Stimulated activated CD4-positive, alpha-beta T cell treated with anti-CD3 and anti-CD28 coated beads, Interleukin-2, amount 100 ng/mL, for 4 hours (primary cell): ENCODE measurements at places on chromosomes 1 and 21.
A peak's percentile ranks its signal among the peaks of the same experiment; 100 is the strongest.

DNA sequence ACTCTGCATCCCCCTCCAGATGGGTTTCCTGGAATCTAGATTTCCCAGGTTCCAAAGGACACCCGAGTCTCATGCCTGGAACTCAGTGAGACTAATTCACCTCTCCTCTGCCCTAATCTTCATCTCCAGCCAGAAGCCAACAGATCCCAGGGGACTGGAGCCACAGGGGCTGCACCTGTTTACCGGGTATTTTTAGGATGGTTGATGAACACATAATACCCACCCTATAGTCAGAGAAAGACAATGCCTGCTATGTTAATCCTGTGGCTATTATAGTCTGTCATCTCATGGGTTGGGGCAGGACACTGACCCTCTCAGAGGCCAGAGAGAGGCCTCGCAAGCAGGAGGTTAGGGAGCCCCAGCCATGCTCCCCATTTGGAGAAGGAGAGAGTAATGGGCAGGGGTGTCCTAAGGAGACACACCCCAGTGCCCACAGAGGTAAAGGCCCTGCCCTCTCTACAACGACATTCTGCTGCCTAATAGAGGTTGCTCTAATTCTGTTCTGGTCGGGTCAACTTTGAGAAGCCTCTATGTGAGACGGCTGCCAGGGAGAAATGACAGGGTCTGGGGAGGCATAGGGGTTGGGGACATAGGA, 1.0 kb upstream of the TNNI1 start:
- DNase-seq = no peak

DNA sequence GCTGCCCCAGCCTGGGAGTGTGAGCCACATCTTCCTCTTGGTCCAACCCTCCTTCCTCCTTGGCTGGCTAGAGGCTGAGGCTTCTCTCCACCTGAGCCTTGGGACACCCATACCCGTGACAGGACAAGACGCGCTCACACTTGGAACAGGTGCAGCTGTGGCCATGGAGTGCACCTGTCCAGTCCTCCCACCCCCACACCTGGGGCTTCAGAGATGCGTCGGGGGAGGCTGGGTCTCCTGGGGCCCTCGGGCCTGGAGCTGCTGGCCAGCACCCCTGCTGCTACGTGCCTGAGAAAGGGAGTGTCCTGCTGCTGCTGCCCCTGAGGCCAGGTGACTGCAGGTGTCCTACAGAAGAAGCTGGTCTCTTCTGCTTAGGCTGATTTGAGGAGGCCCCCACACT, 37.0 kb upstream of the TMEM52 start:
- no peak for DNase-seq

- no peak for DNase-seq
Measured at GRCh38 chr1:22643381-22643780, at the start of gene C1QC. C1QC (plus strand) TSS chr1:22643633; CDS start chr1:22644024, 391 bp downstream.

GRCh38 chr21:20997636-20998455, at the start of gene NCAM2:
NCAM2 (plus strand) TSS chr21:20998409.
- peak; percentile 39 for DNase-seq

GRCh38 chr1:103469801-103470200, 55.7 kb upstream of the RNPC3 start:
- no peak for DNase-seq

DNA sequence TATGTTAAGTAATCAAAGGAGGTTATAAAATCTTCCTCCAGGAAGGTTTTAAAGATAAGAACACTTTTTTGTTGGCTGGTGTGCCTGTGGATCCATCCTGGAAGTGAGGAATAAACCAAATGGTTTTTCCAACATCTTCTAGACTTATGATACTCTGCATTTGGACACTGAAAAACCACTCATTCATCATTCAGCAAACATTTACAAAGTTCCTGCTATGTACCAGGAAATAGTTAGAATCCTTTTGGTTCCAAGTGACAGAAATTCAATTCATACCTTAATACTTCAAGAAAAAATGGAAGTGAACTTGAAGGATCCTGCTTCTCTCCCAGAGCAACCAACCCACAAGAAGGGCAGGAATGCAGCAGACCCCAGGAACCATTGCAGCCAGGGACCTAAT, 39.6 kb upstream of the PIGC start:
- DNase-seq = no peak

DNA sequence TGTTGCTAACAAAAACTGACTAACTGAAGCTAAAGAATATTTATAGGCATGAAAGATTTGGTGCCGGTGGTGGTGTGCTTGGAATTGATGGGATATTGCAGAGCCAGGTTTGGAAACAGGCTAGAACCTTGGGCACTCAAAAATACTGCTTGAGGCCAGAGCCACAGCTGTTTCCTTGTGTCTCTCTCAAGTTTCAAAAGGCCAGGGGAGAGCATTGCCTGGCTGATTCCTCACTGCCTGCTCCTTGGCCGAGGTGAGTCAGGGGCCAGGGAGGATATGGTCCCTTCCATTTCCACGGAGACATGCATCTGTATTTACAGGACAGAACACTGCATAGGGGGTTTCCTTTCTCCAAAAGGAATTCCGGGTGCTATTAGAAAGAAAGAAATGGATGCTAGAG, 36.1 kb upstream of the IVNS1ABP start:
- no peak for DNase-seq

DNA sequence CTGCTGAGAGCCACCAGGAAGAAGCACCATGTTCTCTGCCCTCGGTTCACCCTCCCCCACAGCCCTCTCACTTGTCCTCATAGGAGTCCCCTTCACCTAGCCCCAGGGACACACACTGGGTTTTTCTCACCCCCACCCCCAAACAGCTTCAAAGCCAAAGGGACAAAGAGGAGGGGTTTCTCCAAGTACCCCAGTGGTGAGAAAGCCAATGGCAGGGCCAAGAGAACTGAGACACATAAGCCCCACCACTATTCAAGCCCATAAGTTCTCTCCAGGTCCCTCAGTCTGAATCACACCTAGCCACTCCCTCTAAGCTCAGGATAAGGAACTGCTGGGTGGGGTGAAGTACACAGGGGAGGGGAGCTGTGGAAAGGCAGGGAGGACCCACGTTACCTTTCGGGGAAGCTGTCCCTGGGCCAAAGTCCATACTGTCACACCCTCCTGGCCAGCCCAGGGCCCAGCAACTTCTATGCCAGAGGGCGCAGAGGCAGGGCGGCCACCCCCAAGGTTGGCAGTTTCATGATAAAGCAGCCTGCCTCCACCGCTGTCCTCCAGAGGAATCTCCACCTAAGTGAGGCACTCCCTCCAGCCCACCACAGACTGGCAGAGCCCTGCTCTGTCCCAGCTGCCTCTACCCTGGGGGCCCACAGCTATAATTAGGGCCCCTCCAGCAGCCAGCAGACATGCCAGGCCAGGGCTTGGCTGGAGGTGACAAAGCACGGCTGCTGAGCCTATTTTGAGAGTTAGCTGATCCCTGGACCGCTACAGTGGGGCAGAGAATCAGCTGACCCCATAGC, 39.0 kb upstream of the PPP1R15B start:
- DNase-seq = no peak

DNA sequence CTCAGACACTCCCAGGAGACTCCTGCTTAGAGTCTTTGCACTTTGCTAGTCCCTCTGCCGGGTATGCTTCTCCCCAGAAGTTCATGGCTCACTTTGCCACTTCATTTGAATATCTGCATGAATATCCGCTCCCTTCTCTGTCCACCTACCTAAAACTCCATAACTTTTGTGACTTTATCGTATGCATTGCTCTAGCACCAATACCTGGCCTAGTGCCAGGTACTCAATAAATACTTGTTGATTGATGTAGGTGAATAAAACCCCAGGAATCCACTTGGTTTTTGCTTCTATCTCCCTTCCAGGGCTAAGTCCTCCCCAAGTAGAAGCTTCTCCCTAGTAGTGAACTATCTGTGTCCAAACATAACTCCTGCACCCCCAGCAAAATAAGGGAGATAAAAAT, 27.8 kb upstream of the CTTNBP2NL start:
- DNase-seq = no peak

DNA sequence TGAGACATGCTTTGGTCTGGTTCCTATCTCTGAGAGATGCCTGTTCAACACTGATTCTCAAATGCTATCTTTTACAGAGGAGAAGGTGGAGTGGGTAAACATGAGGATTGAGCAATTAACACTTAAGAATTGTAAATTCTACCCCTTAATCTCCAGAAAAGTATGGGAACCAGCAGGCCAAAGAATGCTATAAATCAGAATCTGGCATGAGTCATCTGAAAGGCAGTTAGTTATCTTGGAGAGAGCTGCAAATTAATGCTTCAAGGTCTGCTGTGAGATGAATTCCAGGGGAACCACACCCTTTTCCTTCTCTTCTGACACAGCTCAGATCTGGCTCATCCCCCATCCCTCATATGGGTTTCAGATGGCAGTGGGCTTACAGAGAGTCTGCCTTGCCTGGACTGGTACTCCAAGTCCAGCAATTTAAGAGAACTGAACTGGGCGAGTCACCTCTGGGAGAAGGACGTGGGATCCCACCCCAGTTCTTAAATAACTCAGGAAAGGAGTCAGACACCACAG, 5.2 kb downstream of the S100A10 start:
- no peak for DNase-seq

GRCh38 chr1:70142075-70142474, 63.3 kb downstream of the LRRC40 start:
- DNase-seq = no peak

DNA sequence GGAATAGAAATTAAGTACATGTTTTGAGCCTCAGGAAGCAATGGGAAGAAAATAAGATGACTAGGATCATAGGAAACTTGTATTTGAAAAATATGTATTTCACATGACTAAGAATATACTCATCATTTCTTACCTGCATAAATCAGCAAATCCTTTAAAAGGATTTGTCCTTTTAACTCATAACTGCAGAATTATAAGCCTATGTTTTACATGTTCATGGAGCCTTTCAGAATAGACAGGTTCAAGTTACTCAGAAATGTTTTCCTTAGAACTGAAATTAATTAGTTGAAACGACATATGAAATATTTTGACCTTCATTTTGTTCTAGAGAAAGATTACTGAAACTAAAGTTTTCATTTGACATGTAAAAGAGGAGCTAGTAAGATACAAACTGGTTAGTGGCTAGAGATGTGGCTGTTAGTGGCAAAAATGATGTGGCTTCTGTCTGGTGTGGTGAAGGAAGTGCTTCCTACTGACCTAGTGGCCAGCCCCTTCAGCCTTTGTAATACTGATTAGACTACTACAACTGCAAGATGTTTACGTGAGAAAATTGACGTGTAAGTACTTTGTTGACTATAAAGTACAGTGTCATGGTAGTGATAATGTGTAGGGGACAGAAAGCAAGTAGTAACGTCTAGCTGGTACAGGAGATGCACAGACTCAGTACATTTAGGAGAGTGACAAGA, 54.7 kb downstream of the PACC1 start:
- no peak for DNase-seq

- no peak for DNase-seq
Measured at GRCh38 chr1:187009320-187009719, 180.6 kb downstream of the PLA2G4A start.

DNA sequence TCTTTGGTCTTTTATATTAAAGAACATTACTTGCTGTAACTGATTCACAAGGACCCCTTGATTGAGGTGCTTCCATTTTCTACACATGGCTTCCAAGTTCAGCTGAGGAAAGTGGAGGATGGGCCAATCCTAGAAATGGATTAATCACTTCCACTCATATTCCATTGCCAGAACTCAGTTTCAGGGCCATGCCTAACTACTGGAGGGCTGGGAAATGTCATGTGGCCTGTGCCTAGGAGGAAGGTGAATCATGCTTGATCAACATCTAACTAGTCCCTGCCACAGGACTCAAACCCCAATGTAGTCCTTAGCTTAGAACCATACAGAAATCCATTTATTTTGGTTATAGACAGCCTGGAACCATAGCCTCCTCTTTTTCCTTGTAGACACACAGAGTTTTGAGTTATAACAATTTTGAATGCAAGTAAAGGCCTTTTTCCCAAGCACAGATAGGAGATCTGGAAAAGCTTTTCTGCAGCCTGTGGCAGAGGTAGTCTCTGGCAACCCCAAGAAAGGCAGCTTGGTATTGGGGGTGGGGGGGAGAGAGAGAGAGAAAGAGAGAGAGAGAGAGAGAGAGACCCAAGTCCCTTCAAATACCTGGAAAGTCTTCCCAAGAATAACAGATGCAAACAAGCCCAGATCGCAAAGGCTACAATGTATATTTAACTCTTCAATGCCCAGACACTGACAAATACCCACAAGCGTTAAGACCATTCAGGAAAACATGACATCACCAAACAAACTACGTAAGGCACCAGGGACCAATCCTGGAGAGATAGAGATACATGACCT, 12.5 kb downstream of the MAST2 start:
- no peak for DNase-seq

DNA sequence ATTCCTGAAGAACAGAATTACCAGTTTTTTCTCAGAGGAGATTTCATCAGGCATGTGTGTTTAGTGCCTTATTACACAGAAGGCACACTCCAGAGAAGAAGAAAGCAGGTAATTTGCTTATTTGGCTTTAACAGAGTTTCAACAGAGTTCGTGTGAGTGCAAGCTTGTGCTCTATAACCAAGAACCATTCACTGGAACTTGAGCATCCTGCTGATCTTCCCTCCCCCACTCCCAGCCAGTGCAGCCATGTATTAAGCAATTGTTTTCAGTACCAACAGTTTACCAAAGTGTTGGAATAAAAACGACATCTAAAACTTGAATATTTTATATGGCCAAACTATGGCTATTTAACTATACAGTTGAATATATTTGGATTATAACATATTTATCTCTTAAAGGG, 4.3 kb downstream of the MGST3 start:
- DNase-seq = no peak

GRCh38 chr1:228646717-228647522, 88.4 kb upstream of the RHOU start:
- DNase-seq = no peak

GRCh38 chr1:84849357-84849975, 43.5 kb downstream of the LPAR3 start:
- DNase-seq = no peak

GRCh38 chr1:77446841-77447555, 165.2 kb downstream of the AK5 start:
- no peak for DNase-seq

DNA sequence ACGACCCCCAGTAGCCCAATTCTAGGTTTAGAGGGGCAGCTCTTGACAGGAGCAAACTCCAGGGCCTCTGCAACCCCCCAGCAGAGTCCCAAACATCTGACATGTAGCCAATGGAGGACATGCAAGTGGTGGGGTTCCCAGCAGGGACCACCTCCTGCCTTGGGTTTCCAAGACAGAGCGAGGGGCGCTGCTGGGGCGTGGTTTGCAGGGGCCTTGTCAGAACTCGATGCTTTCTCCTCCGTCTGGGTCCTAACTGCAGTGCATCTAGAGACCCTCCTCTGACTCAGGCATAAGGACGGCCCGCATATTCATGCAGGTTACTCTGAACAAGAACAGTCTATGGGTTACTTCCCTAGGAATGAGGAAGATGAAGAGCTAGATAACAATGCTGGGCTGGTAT, 17.2 kb downstream of the EPHX1 start:
- no peak for DNase-seq
